ENCODE measurements at places on chromosomes 6 and 20.

- DNase-seq, result peak; percentile 25
Measured at GRCh38 chr6:16766043-16766536, 4.8 kb upstream of the ATXN1 start.

GRCh38 chr20:2713285-2713684 lies 20.7 kb downstream of the EBF4 start:
- no peak for DNase-seq

DNA sequence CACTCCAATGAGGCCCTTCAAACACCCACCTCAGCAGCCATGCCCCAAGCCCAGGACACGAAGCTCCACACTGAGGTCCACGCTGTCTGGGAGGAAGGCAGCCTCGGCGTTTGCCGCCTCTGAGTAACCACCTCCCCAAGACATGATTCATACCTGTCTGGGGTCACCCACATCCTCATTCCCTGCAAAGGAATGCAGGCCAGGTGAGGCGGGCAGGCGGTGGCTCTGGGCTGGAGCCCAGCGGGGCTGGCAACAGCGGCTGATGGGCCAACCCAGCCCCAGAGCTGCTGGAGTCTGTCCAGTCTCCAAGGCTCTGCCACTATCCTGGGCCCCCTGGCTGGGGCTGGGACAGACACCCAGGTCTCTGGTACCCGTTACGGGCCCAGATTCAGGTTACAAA lies 14.8 kb downstream of the PMEPA1 start:
- DNase-seq, result no peak

GRCh38 chr6:109348226-109348625 lies 34.0 kb downstream of the CD164 start:
- no peak for DNase-seq

DNA sequence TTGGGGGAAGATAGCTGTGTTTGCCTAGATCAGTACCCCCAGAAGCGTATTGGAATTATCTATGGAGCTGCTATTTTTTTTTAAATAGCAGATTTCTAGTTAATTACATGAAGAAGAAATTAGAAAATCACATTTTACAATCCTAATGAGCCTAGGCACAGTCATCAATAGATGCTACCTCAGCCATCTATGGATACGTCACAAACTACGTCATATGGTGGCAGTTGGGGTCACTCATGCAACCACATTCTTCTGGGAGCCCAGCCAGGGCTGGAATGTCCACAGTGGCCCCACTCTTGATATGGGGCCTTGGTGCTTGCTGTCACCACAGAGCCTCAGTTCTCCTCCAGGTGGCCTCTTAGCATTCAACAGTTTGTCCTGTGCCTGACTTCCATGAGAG lies 63.0 kb downstream of the SNRNP48 start:
- no peak for DNase-seq

DNA sequence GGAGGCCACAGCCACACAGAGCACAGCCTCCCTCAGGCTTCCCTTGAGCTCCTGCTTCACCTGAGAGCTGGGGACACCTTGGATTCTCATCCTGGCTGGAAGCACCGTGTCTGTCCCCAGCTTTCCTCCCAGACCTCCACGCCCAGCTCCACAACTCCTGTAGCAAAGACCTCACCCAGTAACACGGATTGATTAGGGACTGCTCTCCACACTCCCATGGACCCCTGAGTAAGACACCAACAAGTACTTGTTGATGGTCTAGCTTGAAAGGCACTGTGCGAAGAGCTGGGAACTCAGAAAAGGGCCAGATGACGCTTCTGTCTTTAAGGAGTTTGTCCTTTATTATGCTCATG lies 109.6 kb downstream of the DLL1 start:
- DNase-seq, result no peak

DNA sequence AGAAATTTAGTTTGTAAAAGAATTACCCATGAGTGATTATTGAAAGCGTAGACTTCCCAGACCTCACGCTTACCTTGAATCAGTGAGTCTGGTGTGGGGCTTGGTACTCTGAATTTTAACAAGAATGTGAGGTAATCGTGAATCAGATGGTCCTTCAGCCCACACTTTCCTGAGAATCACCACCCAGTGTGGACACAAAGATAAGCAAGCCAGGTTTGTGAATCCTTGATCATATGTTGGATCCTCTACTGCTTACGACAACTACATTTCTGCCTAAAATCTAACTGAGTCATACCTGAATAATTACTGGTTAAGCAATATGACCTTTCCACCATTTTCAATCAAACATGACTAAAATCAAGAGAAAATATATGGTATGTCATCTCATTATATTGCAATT lies 589.3 kb downstream of the TFAP2A start:
- no peak for DNase-seq

- DNase-seq, result no peak
Measured at GRCh38 chr6:170269151-170269845, 21.6 kb downstream of the DLL1 start.

DNA sequence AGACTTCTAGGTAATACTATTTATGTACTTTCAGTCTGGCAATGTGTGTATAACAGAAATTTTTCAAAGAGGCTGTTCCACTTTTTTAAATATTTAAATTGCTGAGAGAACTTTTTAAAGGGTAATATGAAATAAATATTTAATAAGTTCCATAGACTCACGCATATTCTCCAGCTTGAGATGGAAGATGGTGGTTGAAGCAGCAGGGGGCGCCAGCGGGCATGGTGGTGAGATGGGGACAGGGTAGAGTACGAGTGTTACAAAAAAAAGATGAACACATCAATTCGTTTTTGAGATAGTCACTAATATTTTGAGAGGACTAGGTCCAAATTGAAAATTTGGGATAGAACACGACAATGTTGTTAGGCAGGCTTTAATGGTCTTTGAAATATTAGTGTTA lies 68.4 kb downstream of the RSPO3 start:
- peak; percentile 74 for DNase-seq

GRCh38 chr6:158011478-158011920 lies 29.8 kb downstream of the SYNJ2 start:
- DNase-seq, result no peak

DNA sequence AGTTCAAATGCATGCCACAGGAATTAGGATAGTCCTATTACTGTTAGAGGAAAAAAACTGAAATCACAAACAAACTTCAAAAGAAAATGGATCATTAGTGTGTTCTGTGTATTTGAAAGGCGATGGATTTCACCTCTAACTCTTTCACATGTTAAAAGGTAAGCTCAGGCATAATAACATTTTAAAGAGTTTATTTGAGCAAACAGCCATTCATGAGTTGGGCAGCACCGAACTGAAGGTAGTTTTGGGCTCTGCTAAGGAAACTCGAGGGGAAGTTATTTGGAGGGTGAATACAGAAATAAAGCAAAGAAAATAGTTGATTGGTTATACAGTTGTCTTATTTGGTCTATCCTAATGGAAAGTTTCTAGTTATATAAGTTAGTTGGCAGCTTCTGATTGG lies 546.5 kb upstream of the POU3F2 start:
- no peak for DNase-seq

DNA sequence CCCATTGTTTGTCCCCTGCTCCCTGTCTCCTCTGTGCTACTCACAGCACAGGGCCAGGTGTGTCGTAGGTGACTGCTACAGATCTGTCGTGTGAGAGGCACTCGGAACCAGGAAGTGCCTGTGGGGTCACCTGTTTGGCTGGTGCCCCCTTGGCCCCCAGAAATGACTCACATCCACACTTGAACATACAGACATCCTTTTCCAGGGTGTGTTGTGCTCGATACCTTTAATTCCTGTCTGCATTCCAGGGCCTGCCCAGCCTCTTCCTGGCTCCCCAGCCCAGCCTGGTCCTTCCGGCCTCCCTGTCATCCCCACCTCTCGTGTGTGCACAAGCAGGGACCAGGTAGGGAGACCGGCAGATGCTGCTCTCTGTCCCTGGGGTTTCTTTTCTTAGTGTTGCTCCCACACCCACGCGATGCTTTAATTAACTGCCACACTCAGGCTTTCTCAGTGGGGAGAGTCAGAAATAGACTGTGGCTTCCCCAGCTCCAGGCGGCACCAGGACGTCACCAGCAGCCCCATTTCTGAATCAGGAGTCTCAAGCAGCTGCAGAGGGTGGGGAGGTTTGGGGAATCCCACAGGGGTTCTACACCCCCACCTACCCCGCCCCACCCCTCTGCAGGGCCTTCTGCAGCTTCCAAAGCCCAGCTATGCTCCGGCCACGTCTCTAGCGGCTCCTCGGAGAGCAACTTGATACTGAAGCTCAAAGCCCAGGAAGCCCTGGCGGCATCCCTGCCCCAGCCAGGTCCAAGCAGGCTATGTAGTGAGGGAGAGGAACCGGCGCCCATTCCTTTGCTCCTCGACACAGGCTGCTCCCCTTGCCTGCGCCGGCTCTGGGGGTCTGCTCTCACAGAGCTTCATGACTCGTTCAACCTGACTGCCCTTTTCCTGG lies 102.2 kb downstream of the SYCP2 start:
- DNase-seq, result no peak

GRCh38 chr6:143965503-143966171 lies 42.4 kb downstream of the PLAGL1 start:
- DNase-seq, result no peak

- DNase-seq, result no peak
Measured at GRCh38 chr6:44657206-44657819, 269.8 kb downstream of the CDC5L start.

GRCh38 chr20:35632539-35633115 lies 17.0 kb downstream of the SPAG4 start:
- DNase-seq, result no peak

- no peak for DNase-seq
Measured at GRCh38 chr6:85561750-85562357, 31.8 kb downstream of the SNX14 start.

GRCh38 chr6:16799279-16800193 lies 38.3 kb upstream of the ATXN1 start:
- DNase-seq, result no peak

DNA sequence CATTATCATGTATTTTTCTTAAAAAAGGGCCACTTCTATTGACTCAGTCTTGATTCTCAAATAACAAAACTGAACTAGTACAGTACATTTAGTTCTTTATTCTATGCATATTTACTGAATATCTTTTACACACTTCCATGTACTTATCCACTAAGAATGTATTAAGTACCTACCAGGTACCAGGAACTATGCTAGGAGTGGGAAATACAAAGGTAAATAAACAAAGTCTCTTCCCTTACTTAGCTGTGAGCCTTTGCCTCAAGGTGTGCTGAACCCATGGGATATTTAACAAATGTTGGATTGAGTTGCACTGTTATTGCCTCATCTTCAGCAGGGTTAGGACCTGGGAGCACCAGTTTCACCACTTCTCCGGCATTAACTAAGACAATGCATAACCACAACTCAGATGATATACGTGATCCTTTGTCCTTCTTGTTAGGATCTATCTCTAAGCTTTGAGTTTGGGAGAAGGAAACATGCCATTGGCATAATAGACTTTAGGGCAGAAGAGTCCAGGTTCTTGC lies 533.9 kb downstream of the TFAP2B start:
- no peak for DNase-seq

- DNase-seq, result no peak
Measured at GRCh38 chr6:43199912-43200311, 17.9 kb downstream of the CUL9 start.

- no peak for DNase-seq
Measured at GRCh38 chr20:62962891-62963613, 10.5 kb downstream of the SLC17A9 start.

GRCh38 chr6:39310542-39310941 lies 3.7 kb downstream of the KCNK17 start:
- no peak for DNase-seq

GRCh38 chr20:6169251-6169650 lies 46.4 kb upstream of the FERMT1 start:
- DNase-seq, result no peak

DNA sequence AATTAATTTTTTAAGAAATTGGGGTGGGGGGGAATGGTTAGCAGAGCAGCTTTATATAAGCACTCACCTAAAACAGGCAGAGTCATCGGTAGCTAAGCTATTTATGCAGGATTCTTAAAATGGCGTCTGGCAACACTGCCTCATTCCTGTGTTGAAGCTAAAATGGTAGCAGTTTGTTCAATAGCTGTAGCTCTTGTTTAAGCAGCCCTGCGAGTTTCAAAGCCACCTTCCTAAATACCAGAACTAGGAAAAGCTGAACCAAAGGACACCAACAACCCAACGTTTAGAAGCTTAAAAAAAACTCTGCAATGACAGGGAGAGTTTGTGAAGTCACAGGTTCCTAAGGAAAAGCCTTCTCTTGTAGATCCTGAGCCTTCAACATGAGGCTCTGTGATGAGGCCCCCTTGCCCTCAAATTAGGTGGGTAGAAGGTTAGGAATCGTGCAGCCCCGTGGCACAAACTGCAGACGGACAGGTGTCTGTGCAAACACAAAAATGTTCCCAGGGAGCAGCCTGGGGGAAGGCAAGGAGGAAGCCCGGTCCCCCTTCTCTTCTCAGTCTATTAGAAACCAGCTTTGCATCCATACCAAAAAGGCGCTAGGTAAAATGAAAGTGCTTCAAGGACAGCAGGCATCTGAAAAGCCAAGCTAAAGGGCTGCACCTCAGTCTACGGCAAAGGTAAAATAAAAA lies 4.7 kb downstream of the ZMYND8 start:
- no peak for DNase-seq

DNA sequence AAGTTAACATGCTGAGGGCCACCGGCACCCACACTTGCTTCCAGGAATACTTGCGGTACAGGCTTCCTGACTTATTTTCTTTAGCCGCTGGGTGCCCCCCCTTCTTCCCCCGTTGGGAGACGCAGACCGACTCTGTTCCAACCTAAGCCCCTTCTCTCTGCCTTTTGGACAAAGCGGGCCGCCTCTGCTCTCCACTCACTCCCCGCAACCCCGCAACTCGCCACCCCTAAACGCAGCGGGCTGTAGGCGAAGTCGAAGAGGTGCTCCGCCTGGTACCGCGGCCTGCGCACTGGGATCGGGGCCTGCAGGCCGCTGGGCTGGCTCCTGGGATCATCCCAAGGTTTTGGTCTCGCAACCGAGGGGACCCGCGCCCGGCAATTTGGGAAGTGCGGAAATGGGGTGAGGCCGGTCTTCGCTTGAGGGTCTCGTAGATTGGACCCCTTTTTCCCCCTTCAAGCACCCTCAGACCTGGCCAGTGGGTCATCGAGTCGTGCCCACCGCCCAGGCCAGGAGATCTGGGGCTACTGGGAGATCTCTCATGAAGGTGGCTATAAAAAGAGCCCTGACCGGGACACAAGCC lies 4.7 kb upstream of the FOXF2 start:
- DNase-seq, result no peak

- DNase-seq, result no peak
Measured at GRCh38 chr6:137216875-137217553, 2.2 kb downstream of the IFNGR1 start.

DNA sequence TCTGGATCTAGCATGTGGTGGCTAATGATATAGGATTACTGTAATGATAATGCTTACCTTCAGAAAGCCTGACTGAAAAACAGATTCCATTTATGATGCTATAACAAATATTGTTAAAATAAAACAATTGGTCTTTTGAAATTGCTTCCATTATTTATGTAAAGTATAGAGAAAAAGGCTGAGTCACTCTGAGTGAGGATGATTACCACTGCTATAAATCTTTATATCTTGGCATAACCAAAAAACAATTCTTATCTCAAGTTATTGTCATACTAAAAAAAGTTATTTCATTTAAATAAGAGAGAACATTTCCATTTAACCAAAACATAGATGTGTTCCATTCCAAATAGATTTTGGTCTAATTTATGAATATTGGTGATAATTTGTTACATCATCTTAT lies 53.0 kb upstream of the DST start:
- no peak for DNase-seq

- DNase-seq, result no peak
Measured at GRCh38 chr6:91482498-91482897, 895.6 kb upstream of the MAP3K7 start.

Measured in activated naive CD8-positive, alpha-beta T cell treated with anti-CD3 and anti-CD28 coated beads, Interleukin-2, amount 50 U/mL, for 24 hours (primary cell).